Effector CD4-positive, alpha-beta T cell (primary cell): ENCODE measurements at places on chromosomes 3 and 15.
A peak's percentile ranks its signal among the peaks of the same experiment; 100 is the strongest.

GRCh38 chr3:72143966-72144717 is 359.2 kb upstream of the PROK2 start:
- DNase-seq = no peak

DNA sequence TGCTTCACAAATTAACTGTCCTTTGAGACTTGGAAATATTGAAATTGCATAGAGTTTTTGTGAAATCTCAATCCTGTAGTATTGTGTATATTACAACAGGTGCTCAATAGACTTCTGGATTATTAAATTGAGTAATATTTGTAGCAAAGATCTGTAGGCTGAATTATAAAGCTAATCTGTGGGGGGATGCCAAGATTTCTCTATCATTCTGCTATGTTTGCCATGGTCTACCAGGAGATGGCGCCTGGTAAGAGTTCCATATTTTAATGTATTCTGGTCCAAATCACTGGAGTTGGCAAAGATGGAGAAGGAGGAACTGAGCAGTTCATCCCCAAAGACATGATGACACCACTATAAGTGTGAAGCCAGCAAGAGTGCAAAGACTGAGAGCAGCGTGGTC is 340.9 kb upstream of the TPRG1 start:
- DNase-seq = no peak

DNA sequence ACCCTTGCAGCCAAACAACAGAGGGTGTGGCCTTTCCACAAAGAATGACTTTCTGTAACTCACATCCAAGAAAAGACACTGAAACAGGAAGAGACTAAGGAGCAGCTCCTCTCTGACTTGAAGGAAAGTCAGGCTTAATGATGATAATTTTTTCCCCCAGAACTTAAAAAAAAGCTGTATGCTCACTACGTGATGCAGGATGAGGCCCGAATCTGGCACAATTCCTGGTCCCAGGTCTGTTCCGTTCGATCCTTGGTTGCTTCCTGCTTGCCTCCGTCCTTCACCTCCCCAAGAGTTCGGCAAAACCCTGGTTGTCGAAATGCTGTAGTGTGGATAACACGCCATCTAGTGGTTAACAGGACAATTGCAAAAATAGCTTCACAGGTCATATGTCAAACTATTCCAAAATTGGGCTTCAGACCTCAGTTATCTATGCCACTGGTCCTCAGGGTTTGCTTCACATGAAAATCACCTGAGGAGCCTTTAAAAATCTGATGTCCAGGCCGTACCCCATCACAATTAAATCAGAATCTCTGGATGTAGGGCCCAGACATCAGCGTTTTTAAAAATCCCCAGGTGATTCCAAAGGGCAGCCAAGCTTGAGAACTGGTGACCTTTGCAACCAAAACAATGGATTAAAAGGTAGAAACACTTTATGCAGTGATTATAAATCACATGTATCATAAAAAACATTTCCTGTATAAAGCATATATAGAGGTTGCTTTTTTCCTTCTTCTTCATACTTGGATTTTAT is 28.1 kb upstream of the SYNM start:
- DNase-seq = no peak

DNA sequence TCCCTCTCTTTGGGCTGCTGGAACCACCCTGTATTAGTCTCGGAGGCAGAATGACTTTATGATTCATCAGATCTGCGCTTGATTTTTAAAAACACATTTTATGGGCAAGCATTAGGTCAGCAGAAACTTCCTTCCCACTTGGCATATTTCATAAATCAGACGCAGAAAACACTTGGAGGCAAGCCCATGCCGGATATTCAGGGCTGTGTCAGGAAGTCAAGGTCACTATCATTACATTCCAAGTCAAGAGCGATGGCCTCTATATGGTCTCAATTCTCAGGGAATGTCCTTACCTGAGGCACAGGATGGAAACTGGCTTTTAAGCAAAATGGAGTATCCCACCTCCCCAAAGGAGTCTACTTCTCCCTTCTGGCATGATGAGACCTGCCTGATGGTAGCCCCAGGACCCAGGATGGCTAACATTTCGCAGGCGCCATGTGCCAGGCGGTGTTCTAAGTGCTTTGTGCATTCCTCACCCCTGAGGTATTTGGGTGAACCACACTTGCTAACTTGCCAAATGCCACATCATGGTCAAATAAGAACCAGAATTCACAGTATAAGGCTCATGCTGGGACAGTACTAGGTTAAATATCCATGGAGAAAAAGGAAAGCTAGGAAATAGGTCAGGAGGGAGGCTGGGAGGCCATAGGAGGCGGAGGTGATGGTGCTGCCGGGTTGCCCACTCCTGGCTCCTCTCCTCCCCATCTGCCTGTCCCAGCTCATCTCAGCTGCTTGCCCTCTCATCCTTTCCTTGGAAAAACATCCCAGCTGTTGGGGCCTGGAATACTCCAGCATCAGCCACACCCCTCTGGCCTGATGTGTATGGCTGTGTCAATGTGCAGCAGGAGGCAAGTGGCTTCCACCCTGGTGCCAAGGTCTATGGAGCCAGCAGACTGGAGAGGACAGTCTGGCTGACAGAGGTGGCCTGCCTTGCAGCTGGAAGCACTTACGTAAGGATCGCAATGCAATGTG is 18.8 kb downstream of the BCL2L10 start:
- DNase-seq = no peak

DNA sequence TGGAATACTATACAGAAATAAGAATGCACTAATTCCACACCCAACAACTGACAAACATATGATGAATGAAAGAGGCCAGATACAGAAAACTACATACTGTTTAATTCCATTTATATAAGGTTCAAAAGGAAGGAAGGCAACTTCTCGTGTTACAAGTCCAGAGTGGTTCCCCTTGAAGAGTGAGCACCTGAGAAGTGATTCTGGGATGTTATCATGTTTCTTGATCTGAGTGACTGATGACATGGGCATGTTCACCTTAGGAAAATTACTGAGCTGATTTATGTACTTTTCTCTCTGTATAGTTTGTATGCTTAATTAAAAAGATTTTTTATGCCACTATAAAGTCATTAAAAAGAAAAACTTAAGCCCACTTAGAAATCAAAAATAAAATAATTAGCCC is 13.6 kb downstream of the CCDC12 start:
- DNase-seq = no peak

GRCh38 chr3:98130421-98130820 is at the start of gene OR5H1:
Gene OR5H1, plus strand, starts transcription at chr3:98130721. Its CDS starts 1,977 bp downstream, at chr3:98132698.
- DNase-seq = no peak

DNA sequence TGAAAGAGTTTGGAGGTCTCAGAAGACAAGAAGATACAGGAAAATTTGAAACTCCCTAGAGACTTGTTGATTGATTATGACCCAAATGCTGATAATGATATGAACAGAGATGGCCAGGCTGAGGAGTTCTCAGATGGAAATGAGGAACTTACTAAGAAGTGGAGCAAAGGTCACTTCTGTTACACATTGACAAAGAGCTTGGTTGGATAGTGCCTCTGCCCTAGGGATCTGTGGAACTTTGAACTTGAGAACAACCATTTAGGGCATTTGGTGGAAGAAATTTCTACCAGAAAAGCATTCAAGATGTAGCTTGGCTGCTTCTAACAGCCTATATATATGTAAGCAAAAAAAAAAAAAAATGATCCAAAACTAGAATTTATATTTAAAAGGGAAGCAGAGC is 48.9 kb upstream of the NAALADL2 start:
- no peak for DNase-seq

DNA sequence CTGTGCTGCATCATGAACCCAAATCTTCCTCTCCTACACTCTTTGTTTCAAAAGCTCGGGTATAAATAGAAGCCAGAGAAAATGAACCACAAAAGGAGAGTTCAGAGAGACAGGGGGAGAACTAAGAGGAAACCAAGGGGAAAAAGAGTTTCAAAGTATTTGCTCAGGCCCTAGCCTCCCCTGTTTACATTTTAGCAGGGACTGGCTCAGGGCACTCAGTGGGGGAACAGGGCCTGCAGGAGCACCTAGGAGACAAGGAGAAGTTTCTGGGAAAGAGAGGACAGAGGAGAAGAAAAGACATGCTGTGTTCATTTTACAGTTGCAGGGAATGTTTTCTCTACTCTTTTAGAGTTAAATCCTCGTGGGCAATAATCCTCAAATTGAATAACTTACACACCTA is 8.5 kb upstream of the IL17RD start:
- no peak for DNase-seq

DNA sequence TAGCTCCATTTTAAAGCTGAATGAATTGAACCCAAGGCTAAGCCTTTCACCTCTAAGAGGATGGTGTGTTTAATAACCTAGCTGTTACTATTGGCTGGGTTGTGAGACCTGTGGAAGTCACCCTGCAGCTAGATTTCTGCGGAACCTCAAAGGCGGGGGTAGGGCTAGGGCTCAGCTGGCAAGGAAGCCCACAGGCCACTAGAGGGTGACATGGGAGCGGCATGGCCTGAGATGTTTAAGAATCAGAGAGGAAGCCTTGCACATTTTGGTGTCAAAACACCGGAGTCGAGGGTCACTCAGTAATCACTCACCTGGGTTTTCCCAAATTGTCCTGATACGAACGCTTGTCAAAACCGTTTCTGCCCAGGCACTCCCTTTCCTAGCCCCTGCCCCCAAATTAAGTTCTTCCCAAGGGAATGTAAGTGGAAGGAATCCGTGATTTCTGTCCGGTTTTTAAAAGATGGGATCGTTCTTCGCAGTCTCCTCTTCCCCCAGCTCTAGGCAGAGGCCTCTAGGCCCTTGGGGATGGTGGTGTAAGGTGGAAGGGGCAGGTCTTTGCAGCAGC is 3.8 kb upstream of the ACAD9 start:
- peak; percentile 40 for DNase-seq

DNA sequence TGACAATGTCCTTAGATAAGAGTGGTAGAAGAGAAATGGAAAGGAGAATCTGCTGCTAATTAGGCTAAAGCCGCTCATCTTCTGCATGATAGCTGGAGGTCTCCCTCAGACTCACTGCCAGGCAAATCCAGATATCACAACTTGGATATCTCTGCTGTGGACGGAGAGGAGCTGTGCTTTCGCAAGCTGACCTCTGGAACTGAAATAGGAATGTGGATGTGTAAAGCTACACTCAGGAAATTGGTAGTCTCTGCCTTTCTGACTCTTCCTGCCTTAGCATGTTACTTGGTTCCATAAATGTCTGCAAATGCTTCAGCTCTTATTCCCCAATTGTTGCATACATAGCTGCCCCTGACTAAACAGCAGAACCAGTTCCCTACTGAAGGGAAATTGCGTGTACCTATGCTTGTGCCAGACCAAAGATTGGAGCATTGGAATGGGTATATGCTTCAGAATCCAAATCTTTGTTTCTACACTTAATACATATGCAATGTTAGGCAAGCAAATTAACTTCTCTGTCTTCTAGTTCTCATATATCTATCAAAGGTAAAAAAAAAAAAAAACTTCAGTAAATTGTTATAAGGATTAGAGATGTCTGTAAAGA is 74.7 kb upstream of the ROBO2 start:
- DNase-seq = no peak

- no peak for DNase-seq
These were observed 47.6 kb downstream of the PSMD6 start for GRCh38 chr3:63975723-63976122.

DNA sequence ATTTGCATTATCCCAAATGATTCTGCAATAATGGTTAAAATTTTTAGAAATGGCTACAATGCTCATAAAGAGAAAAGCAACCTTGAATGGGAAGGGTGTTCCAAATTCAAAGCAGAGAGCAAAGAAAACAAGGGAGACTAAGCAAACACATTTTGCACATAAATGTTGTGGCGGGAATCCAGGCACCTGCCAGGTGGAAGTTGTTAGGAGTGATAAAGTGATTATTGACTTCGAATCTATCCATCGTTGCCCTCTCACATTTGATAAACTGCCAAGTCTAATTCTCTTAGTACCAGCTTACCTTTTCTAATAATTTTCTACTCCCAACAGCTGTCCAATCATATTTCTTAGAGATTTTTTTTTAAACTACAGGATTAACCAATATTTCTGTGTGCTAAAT is 244.5 kb downstream of the CACNA2D3 start:
- DNase-seq = no peak

GRCh38 chr3:23806534-23807423 is 1.0 kb downstream of the UBE2E1 start:
- DNase-seq = no peak

- DNase-seq = no peak
These were observed 486.8 kb downstream of the PDCD6IP start for GRCh38 chr3:34284959-34285826.

DNA sequence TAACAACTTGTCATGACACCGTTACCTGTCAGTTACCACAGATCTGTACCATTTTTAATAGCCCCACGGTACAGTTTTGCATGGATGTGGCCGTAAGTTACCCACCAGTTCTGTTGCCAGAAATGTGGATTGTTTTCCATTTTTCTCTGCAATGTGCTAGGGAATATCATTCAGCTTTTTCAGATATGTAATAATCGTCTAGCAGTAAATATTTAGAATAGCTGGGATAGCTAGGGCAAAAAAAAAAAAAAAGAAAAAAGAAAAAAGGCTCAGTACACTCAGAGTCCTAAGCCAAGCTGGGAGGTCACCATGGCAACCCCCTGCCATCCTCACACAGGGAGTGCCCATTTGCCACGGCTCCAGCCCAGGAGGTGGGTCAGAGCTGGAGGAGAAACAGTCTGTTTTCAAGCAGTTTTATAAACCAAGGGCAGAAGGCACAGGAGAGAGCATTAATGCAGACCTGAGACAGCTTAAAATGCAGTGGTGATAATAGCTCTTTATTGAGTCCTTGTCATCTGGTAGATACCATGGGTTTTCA is 25.2 kb downstream of the PAQR5 start:
- no peak for DNase-seq

DNA sequence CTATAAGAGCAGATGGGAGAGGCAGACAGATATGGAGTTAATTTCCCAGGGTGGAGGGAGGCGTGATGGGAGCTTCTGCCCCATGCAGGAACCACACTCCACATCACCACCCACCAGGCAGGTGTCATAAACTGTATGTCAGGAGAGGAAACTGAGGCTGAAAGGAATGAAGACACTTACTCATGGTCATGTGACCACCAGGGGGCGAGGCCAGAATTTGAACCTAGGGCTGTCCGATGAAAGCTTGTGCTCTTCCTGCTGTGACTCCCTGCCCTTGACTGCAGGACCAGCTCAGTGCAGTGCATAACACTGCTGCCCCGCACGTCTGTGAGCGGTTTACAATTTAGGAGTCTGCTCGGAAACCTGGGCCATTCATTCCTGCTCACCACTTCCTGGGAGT is 28.8 kb downstream of the NUP210 start:
- DNase-seq = peak; percentile 35

DNA sequence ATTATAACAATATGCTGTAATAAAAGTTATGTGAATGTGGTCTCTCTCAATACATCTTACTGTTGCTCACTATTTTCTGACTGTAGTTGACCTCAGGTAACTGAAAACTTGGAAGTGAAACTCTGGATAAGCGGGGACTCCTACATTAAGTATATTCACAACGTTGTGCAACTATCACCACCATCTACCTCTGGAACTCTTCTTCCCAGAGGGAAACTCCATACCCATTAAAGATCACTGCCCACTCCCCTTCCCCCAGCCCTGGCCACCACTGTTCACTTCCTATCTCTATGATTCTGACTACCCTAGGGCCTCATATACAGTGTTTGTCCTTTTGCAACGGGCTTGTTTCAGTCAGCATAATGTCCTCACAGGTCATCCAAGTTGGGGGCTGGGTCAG is 20.7 kb downstream of the SLCO3A1 start:
- no peak for DNase-seq
